ENCODE measurements at places on chromosomes 1 and 21. TPM values are rescaled to one million over a fixed set of nuclear protein-coding genes. Genes with fewer than 3 reads are reported as not detected.

GRCh38 chr1:45960930-45961715 is 157.7 kb downstream of the MAST2 start:
- no peaks in the 10 kb centered on the region for H3K27me3 ChIP-seq
- no peaks in the 10 kb centered on the region for H3K36me3 ChIP-seq
- DNase-seq: no peak
- no peaks in the 10 kb centered on the region for H3K4me1 ChIP-seq
- H3K27ac ChIP-seq: no peak overlapping the region

DNA sequence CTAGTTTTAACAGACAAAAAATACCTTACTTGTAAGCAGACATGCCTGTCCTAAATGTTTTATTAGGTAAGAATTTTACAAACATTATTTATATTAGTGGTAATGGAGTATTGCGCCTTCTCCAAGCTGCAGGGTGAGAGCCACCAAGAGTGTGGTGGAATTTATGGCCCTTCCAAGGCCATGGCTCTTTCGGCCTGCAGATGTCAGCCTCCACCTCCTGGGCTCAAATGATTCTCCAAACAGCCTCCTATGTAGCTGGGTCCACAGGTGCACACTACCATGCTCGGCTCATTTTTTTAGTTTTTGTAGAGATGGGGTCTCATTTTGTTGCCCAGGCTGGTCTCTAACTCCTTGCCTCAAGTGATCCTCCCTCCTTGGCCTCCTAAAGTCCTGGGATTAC is 56.3 kb downstream of the ITGB3BP start:
- H3K27ac ChIP-seq: no peak overlapping the region
- no peaks in the 10 kb centered on the region for H3K4me1 ChIP-seq
- no peaks in the 10 kb centered on the region for H3K27me3 ChIP-seq
- peaks cover 25% of the 10 kb centered on the region for H3K36me3 ChIP-seq

DNA sequence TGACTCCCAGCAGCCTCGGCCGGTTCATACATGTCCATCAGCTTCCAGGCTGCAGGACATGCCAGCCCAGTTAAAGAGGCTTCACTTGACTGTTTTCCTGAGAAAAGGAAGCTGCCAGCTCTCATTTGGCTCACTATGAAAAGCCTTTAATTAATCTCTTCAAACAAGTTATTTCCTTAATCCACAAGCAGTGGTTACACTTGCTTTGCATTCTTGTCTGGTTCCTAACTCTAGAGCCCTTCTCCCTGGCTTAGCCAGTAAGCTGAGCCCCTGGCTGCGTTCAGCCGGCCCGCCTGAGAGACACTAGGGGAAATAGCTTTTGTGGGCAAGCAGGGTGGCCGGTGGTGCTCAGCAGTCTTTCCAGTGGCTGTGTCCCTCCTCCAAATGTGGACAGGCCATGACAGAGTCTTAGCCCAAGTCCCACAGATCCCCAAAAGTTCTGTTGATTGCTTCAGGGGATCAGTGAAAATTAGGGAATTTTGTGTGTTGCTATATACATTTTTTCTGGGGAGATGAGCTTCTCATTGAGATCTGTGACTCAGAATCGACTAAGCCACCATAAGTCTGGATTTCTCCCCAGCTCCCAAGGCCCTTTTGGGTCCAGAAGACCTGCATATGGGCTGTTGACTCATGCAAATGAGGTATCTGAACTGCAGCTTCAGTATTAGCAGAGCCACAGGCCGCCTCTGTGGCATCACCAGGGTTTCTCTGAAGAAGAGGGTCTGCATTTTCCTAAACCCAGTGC is 10.1 kb downstream of the ATF3 start:
- no peak for DNase-seq
- H3K36me3 ChIP-seq: peaks cover 39% of the 10 kb centered on the region
- H3K27ac ChIP-seq: no peak overlapping the region
- H3K4me3 ChIP-seq: no peak overlapping the region
- no peaks in the 10 kb centered on the region for H3K27me3 ChIP-seq

GRCh38 chr1:160373696-160374095 is 6.8 kb downstream of the NHLH1 start:
- H3K36me3 ChIP-seq: no peaks in the 10 kb centered on the region
- no peak for DNase-seq
- H3K4me1 ChIP-seq: peaks cover 39% of the 10 kb centered on the region
- no peak overlapping the region for H3K4me3 ChIP-seq
- H3K27me3 ChIP-seq: no peaks in the 10 kb centered on the region

DNA sequence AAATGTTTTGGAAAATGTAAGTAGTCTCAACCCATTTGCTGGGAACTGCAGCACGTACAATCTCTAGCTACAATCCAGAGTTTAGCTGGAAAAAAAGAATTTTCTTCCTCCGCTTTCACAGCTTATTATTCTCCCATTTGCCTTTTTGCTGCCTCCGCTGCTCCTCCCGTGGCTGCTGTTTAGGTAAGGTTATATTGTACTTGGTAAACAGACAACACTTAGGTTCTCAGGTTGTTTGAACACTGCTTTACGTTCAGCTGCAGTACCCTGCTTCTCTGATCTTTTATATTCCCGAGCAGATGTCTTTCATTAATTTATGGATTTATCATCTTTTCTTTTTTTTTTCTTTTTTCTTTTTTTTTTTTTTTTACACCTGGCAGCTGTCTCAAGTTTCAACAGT is 14.3 kb downstream of the PROX1 start:
- H3K36me3 ChIP-seq: no peaks in the 10 kb centered on the region
- H3K4me1 ChIP-seq: peaks cover 16% of the 10 kb centered on the region
- H3K27me3 ChIP-seq: no peaks in the 10 kb centered on the region

GRCh38 chr1:154478639-154479038 is 23.4 kb upstream of the TDRD10 start:
- no peaks in the 10 kb centered on the region for H3K27me3 ChIP-seq
- H3K4me3 ChIP-seq: no peak overlapping the region
- no peaks in the 10 kb centered on the region for H3K36me3 ChIP-seq
- peak; percentile 52 for DNase-seq
- peaks cover 8% of the 10 kb centered on the region for H3K4me1 ChIP-seq
- H3K27ac ChIP-seq: no peak overlapping the region

- peaks cover 10% of the 10 kb centered on the region for H3K4me1 ChIP-seq
- H3K27me3 ChIP-seq: peaks cover 26% of the 10 kb centered on the region
- DNase-seq: peak; percentile 94
- H3K27ac ChIP-seq: no peak overlapping the region
These were observed 34.1 kb downstream of the OR2G3 start for GRCh38 chr1:247639381-247639981.

- no peak overlapping the region for H3K4me3 ChIP-seq
- no peak overlapping the region for H3K27ac ChIP-seq
- no peaks in the 10 kb centered on the region for H3K36me3 ChIP-seq
- peaks cover 21% of the 10 kb centered on the region for H3K4me1 ChIP-seq
- H3K27me3 ChIP-seq: no peaks in the 10 kb centered on the region
- no peak for DNase-seq
These were observed 126.5 kb downstream of the KCNN3 start for GRCh38 chr1:154743526-154744036.

NMNAT2 gene
- total RNA-seq: 10.0 TPM

NPR1 gene
- 8.5 TPM for total RNA-seq

LCE2C gene
- total RNA-seq: not detected
